Adrenal gland (tissue), 19 donors: ENCODE measurements at places on chromosomes 4 and X. TPM values are rescaled to one million over a fixed set of nuclear protein-coding genes. Genes with fewer than 3 reads are reported as not detected.

DNA sequence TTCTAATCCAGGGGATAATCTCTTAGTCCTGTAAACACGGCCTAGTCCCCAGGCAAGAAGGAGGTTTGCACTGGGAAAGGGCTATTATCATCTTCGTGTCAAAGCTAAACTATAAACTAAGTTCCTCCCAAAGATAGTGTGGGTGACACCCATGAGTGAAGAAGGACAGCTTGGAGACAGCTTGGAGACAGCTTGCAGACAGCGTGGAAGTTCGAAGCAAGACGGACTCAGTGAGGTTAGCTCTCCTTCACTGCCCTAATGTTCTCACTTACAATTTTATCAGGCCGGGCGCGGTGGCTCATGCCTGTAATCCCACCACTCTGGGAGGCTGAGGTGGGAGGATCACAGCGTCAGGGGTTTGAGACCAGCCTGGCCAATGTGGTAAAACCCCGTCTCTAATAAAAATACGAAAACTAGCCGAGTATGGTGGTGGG is 19.2 kb upstream of the PLCXD1 start:
- DNase-seq: no peak

DNA sequence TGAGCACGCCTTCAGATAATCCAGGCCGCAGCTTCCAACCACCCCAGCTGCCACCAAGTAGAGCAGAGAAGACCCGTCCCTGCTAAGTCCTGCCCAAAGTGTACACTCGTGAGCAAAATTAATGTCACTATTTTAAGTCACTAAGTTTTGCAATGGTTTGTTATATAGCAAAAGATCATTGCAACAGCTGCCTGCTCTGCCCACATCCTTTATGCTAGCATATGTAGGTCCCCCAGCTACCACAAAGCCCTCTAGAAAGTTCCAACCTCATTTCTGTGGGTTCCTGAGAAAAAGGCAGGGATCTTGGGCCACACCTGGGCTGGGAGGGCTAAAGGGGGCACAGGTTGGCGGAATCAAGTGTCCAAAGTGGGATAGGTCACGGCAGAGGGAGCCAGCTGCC is 346.9 kb downstream of the BCOR start:
- DNase-seq: no peak

GRCh38 chr4:137531168-137531985 is 917 bp downstream of the PCDH18 start:
- no peak for DNase-seq

GRCh38 chrX:18098763-18099162 is 121.9 kb downstream of the BEND2 start:
- no peak for DNase-seq

- no peak for DNase-seq
Measured at GRCh38 chr4:75107755-75108612, 175.1 kb downstream of the PARM1 start.

DNA sequence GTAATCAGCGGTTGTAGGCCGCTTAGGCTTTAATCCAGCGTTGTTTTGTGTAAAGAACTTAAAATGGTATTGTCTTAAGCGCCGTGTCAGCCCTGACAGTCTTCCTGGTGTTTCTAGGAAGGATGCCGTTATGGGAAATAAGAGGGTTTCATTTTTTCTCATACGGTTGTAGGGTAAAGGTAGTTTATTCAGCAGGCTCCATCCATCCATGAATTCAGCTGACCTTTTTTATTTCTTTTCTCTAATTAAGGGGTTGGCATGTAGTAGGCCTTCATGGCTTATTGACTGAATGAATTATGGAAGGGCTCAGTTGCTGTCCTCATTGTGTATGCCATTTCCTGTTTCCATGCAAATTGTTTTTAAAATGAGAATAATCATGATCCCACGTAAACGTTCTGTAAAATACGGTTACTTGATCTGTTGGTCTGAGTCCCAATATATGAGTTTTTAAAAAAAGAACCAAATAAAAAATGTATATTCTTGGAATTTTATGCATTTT is 693 bp downstream of the OCIAD1 start:
- DNase-seq: no peak

DNA sequence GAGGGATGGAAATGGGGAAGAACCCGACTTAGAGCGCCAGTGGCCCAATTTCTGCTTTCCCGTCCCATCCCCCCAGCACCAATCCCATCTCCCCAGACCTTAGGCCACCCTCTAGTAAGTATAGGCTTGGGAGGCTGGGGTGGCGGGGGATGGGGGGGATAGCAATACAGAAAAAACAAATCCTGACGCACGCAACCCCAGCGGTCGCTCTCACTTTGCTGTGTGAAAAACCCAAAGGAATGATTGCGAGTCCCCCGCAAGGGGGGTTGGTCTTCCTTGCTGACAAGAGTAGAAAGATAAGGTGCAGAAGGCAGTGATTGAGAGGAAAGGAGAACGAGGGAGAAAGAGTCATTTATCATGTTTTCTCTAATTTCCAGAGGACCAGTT is 863 bp downstream of the CPE start:
- no peak for DNase-seq

GRCh38 chrX:4850312-4850711 is 1136.9 kb upstream of the PRKX start:
- DNase-seq: no peak

DNA sequence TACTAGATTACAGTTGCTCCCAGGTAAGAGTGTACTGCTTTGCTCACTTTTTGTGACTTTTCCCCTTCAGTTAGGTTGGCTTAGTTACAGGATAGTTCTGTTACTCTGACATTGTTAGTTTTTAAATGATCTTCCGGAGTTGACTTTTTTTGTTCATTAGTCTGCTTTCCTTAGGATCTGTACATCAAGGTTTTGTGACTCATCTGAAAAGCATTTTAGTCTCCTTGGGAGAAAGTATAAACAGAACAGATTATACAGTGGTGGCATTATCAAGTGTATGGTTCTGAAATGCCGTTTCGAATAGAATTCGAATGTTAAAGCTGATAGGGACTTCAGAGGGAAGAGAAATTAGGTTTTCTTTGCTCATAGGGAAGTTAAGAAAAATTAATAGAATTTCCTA is 63.3 kb downstream of the USP9X start:
- DNase-seq: no peak

GRCh38 chrX:110044346-110045249 is 41.7 kb downstream of the TMEM164 start:
- no peak for DNase-seq

GRCh38 chrX:34915463-34916225 is 27.0 kb upstream of the FAM47B start:
- no peak for DNase-seq

DNA sequence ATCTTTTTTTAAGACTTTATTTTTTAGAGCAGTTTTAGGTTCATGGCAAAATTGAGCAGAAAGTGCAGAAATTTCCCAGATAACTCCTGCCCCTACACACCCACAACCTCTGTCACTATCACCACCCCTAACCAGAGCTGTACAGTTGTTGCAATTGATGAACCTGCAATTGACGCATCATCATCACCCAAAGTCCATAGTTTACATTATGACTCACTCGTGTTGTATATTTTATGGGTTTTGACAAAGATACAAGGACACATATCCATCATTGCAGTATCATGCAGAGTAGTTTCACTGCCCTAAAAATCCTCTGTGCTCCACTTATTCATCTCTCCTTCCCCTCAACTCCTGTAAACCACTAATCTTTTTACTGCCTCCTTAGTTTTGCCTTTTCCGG is 34.5 kb upstream of the WAS start:
- no peak for DNase-seq

The ATP7A gene
- 11.4 TPM for total RNA-seq

The SUPT20HL2 gene
- not detected for total RNA-seq

The RHOH gene
- 0.92 TPM for total RNA-seq

The RASSF6 gene
- total RNA-seq: not detected

The REELD1 gene
- total RNA-seq: 0.33 TPM

The CCDC120 gene
- total RNA-seq: 1.2 TPM

The ZAR1 gene
- total RNA-seq: 0.22 TPM

The PGAM4 gene
- not detected for total RNA-seq
